Amygdala (tissue), 56 donors: ENCODE measurements at places on chromosomes 3 and 15.

DNA sequence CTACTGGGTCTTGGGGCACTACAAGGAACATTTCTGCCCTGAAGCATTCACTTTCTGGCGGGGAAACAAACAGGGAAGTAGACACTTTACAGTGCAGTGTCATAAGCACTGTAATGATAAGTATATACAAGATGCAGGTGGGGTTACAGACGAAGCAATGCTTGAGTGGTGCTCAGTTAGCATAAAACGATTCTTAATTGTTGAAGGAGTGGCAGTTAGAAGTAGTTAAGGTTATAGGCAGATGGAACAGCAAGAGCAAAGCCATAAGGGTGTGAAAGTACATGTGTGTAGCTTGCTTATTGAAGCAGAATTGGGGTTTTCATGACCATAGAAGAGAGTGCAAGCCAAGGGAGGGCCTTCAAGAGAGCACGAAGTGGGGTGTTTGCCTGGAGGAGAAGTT is 46.2 kb downstream of the SLC25A26 start:
- DNase-seq: no peak

DNA sequence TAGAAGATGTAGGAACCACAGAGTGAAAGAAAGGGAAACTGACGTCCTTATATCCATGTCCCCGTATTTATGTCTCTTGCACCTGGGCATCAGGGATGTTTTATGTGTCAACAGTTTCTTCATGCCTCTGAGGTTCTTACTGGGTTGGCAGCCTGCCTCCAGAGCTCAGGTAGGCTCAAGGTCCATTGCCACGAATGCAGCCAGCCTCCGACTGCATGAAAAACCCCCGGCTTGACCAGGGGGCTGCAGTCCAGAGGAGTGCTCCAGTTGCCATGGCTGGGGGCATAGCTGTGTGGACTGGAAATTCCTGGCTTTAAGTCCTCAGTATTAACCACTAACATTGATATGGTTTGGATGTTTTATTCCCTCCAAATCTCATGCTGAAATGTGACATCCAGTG is 2.8 kb upstream of the CSPG5 start:
- DNase-seq: no peak

- no peak for DNase-seq
These were observed 53.9 kb upstream of the GRM7 start for GRCh38 chr3:6806991-6807390.

DNA sequence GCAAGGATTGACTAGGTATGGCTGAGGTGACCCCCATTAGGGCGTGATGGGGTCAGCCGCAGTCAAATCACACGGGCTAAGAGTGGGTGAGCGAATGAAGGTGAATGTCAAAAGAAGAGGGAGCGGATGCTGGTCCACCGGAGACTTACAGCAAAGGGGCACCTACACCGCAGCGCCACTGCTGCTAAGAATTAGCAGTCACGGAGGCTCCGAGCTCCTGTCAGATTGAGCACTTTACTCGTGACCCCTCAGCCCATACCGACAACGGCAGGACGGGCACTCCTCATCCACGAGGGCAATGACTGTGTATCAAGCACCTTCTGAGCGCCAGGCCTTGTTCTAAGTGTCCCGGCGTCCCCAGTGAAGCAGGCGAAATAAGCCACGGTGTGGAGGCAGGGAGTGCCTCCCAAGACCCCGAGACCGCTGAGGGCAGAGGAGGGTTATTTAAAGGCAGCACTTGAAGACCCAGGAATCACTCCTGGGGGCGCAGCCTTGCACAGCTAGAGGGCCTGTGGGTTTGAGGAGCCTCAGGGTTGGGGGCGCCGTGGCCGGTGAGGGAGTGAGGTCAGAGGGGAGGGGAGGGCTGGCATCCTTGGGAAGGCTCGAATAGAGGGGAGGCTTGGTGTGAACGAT is 61.6 kb upstream of the GATA2 start:
- no peak for DNase-seq

GRCh38 chr3:128845778-128846485 is 33.5 kb upstream of the ACAD9 start:
- peak; percentile 73 for DNase-seq

- DNase-seq: no peak
These were observed 46.9 kb downstream of the TBL1XR1 start for GRCh38 chr3:177150218-177150916.

DNA sequence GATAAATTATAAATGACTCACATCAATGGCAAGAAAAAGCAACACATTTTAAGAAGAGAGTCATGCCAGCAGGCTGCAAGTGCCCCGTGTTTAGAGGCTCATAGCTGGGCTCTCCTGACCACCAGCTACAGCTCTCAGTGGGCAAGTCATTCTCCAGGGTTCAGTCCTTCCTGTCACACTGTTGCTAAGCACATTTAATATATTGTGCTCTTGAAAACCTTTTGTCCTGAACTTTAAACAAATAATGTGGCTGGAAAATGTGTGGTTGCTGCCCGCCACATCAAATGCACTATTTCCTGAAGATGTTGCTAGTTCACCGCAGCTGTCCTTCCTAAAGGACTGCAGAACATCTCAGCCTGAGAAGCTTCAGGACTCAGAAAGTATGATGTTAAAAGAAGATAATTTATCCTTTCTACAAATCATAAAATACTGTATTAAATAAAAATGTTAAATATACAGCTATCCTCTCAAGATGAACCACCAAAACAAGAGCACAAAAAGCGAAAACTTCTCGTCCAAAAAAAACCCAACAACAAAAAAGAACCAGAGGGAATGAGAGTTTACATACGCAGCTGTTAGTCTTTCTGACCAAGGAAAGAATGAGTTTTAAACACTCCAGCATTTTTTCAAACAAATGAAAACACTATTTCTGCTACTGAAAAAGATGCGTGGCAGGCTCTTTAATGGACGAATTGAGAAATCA is 951 bp downstream of the TARS3 start:
- DNase-seq: no peak

DNA sequence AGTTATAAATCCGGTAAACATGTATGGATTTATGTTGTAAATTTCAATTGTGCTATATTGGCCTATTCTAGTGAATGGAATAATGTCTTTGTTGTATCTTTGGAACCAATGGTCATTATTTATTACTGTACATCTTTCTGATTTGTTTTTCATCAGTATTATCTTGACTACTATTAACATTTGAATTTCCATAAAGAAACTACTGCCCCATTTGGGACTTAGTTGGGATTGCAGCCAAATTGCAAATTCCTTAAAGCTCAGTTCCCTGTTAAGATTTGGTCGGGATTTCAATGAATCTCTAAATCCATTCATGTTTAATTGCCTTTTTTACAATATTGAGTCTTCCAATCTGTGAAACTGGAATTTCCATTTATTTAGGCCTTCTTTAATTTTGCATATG is 822.4 kb upstream of the CADM2 start:
- DNase-seq: no peak

DNA sequence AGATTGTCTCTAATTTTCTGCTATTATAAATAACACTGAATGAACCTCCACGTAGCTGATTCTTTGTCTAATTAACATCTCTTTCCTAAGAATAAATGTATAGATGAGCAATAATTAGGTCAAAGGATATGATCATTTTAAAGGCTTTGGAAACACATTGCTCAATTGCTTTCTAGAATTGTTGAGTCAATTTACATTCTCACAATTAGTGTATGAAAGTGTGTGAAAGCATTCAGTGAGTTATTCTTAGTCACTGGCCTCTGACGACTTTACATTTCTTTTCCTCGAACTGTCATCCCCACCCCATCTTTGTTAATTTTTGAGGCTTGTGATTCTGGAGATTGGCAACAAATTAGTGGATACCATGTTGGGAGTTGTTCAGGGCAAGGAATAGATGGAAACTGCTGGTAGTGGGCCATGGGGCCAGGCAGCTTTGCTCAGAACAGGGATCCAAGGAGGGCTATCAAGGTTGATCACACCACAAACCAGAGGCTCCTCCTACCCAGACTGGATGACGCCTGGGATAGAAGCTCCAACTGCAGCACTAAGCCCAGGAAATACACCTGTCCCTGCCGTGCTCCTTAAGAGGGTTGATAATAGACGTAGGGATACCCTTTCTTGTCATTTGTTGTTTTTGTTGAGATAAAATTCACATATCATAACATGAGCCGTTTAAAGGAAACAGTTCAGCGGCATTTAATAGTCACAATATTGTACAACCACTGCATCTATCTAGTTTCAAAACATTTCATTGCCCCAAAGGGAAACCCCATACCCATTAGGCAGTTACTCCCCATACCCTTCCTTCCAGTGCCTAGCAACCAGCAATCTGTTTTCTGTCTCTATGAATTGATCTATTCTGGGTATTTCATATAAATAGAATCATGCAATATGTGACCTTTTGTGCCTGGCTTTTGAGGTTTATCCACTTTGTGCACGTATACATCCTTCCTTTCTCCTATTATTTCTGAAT is 27.9 kb downstream of the EIF1B start:
- no peak for DNase-seq

- no peak for DNase-seq
These were observed 9.5 kb downstream of the CHSY1 start for GRCh38 chr15:101242160-101242998.

DNA sequence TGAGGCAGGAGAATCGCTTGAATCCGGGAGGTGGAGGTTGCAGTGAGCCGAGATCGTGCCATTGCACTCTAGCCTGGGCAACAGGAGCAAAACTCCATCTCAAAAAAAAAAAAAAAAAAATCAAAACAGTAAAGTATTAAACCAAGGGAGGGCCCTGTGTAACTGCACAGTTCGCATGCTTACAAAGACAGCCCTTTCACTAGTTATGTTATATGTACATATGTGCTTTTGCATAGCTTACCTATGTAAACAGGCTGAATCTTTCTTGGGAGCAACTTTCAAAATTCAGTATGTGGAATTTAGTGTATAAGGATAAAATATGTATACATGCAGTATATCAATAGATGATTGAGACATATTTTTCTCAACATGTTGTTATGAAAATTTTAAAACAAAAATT is 16.1 kb upstream of the SLMAP start:
- DNase-seq: no peak
